ENCODE measurements at places on chromosomes 2 and 18.

- DNase-seq, result no peak
- no peak overlapping the region for H3K4me3 ChIP-seq
- no peaks in the 10 kb centered on the region for H3K27me3 ChIP-seq
- H3K36me3 ChIP-seq, result no peaks in the 10 kb centered on the region
- peaks cover 4% of the 10 kb centered on the region for H3K4me1 ChIP-seq
These were observed 41.1 kb downstream of the ACVR1 start for GRCh38 chr2:157835006-157835405.

DNA sequence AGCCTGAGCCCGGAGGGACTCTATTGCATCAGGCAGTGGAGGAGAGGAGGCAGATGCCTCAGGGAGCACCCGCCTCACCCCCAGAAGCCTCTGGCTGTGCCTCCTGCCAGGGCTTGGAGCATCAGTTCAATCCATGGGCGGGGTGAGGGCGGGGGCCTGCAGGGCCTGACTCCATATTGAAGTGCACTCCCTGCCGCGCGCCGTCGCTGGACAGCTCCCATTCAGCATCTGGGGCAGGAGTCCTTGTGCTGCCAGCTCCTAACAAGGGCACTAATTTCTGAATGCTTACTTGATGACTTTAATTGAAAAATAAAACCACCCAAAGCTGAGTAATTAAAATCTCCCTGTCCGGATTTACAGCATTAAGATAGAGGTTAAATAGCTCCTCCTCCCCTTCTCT is 23.8 kb downstream of the C1QL2 start:
- no peak for DNase-seq
- H3K27ac ChIP-seq, result no peak overlapping the region
- no peaks in the 10 kb centered on the region for H3K4me1 ChIP-seq

GRCh38 chr2:27573452-27573851 is 9.4 kb upstream of the ZNF512 start:
- no peak overlapping the region for H3K27ac ChIP-seq
- H3K27me3 ChIP-seq, result peaks cover 16% of the 10 kb centered on the region
- no peak for DNase-seq
- no peaks in the 10 kb centered on the region for H3K36me3 ChIP-seq
- H3K4me3 ChIP-seq, result no peak overlapping the region

- no peak for DNase-seq
- H3K27me3 ChIP-seq, result no peaks in the 10 kb centered on the region
- H3K4me1 ChIP-seq, result peaks cover 28% of the 10 kb centered on the region
- no peak overlapping the region for H3K4me3 ChIP-seq
These were observed 47.5 kb downstream of the RAB31 start for GRCh38 chr18:9755615-9756014.

GRCh38 chr2:53583583-53583982 is 184.0 kb upstream of the CHAC2 start:
- H3K36me3 ChIP-seq, result no peaks in the 10 kb centered on the region
- H3K27ac ChIP-seq, result no peak overlapping the region
- peaks cover 4% of the 10 kb centered on the region for H3K27me3 ChIP-seq

GRCh38 chr2:67083951-67084350 is 313.2 kb upstream of the ETAA1 start:
- no peaks in the 10 kb centered on the region for H3K4me1 ChIP-seq
- no peak for DNase-seq
- no peak overlapping the region for H3K27ac ChIP-seq
- H3K27me3 ChIP-seq, result no peaks in the 10 kb centered on the region
- no peak overlapping the region for H3K4me3 ChIP-seq
- H3K36me3 ChIP-seq, result no peaks in the 10 kb centered on the region

DNA sequence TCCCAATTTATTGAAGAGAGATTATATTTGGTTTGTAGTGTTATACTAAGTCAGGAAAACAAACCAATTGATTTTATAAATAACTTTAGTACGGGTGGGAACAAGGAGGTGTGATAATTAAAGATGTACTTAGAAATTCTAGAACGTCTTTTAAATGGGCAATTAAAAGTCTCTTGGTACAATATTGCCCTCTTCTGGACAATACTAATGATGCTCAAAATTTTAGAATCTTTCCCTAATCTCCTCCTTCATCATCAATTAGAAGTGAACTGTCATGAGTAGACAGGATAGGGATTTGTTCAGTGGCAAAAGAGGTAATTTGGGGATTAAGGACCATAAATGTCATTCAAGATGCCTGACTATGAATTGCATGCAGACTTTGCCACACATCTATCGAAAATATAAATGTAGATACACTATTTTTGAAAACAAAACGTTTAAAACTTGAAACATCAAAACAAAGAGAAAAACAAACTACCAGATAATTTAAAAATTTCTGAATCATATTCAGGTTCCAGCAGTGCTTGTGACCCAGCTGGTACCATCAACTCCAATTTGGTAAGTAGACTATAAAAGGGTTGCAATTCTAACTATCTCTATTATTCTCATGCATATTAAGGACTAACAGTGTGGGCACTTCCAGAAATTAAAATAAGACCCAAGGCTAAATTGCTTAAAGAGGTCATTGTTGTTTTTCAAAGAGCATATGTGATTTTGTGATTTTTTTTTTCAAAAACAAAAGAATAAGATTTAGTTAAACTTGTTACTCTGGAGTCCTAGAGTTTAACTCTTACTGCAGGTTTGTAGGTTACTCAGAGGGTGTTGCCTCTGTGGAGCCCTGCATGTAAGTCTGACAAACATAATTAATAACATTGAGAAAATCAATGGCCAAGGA is 123.5 kb downstream of the LAMA3 start:
- DNase-seq, result no peak
- H3K27ac ChIP-seq, result no peak overlapping the region
- H3K27me3 ChIP-seq, result no peaks in the 10 kb centered on the region
- H3K4me1 ChIP-seq, result peaks cover 11% of the 10 kb centered on the region
- H3K36me3 ChIP-seq, result no peaks in the 10 kb centered on the region
- no peak overlapping the region for H3K4me3 ChIP-seq

- no peaks in the 10 kb centered on the region for H3K36me3 ChIP-seq
- no peak overlapping the region for H3K27ac ChIP-seq
- no peaks in the 10 kb centered on the region for H3K4me1 ChIP-seq
- DNase-seq, result no peak
- H3K4me3 ChIP-seq, result no peak overlapping the region
- H3K27me3 ChIP-seq, result peaks cover 27% of the 10 kb centered on the region
These were observed 56.3 kb upstream of the LAPTM4A start for GRCh38 chr2:20107776-20108175.

GRCh38 chr2:88657131-88657530 is 29.9 kb upstream of the EIF2AK3 start:
- H3K4me3 ChIP-seq, result no peak overlapping the region
- no peaks in the 10 kb centered on the region for H3K4me1 ChIP-seq
- H3K36me3 ChIP-seq, result no peaks in the 10 kb centered on the region
- no peak overlapping the region for H3K27ac ChIP-seq
- no peaks in the 10 kb centered on the region for H3K27me3 ChIP-seq

- H3K27ac ChIP-seq, result no peak overlapping the region
- H3K36me3 ChIP-seq, result peaks cover 5% of the 10 kb centered on the region
- H3K4me1 ChIP-seq, result peaks cover 29% of the 10 kb centered on the region
These were observed 614 bp upstream of the FKBP1B start for GRCh38 chr2:24048769-24049484.

- peaks cover 47% of the 10 kb centered on the region for H3K4me1 ChIP-seq
- H3K27ac ChIP-seq, result peak overlapping the region; percentile 90
- DNase-seq, result peak; percentile 18
These were observed 630 bp upstream of the ZNF512 start for GRCh38 chr2:27582129-27582694.

DNA sequence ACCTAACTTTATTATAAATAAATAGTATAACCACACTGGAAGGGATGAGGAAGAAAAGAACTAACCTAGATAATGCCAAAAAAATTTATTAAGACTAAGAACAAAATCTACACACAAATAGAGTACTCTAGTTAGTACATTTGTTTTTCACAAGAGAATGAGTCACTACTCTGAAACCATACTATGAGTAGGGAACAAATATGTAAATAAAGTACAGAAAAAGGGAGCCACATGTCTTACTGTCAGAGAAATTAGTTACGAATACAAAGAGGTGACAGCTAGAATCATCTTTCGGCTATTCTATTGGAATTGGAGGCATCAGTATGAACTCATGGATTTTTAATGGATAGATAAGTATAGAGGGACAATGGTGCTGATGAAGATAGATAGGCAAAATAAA is 150.5 kb downstream of the COPS8 start:
- H3K36me3 ChIP-seq, result no peaks in the 10 kb centered on the region
- no peak overlapping the region for H3K27ac ChIP-seq
- peaks cover 4% of the 10 kb centered on the region for H3K27me3 ChIP-seq
- DNase-seq, result no peak
- H3K4me3 ChIP-seq, result no peak overlapping the region
- H3K4me1 ChIP-seq, result no peaks in the 10 kb centered on the region

DNA sequence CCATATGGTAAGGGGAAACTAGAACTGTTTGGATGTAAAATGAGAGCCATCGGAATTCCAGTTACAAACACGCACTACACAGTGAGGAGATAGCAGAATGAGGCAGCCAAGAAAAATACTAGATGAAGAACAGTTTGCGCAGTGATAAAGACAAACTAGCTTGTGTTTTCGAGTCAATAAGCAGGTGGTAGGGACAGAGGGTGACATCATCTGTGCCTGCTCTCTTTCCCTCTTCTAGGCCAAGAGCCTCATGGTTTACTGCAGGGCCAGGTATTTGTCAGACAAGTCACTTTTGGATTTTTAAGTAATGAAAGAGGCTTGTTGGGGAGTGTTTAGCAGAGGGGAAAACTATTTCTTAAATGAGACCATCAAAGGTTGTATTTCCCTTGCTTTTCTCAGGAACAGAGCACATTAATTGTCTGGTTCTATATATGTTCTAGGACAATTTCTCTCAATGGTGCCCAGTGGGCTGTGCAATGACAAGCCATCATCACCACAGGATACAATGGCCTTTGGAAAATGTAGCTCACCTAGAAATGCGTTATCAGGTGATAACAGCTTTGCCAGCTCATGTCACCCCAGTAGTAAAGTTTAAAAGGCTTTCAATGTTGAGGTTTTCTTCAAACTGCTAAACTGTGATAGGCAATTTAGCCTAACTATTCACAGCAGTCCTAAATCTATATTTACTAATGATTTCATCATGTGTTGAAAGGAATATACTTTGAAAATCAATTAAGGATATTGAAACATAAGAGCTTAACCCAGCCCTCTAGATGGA is 1210.3 kb upstream of the ZEB2 start:
- no peaks in the 10 kb centered on the region for H3K27me3 ChIP-seq
- DNase-seq, result no peak
- H3K36me3 ChIP-seq, result no peaks in the 10 kb centered on the region
- H3K27ac ChIP-seq, result no peak overlapping the region

DNA sequence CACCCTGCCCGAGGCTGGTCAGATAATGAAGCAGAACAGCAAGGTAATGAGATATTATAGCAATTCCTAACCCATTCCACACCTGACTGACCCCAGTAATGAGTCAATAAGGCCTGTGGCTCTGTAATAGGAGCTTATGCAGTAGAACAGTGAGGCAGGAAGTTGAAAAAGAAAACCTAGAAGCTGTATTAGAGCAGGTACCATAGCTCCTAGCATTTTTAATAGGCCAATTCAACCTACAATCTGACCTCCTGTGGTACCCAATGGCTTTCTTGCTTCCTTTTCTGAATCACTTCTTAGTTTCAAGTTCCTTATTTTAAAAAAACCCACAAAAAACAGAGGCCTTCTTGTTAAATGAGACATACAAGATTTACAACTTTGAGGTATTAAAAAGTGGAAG is 43.6 kb upstream of the MAP2 start:
- no peak overlapping the region for H3K4me3 ChIP-seq
- no peak for DNase-seq
- H3K27ac ChIP-seq, result no peak overlapping the region

- H3K27ac ChIP-seq, result no peak overlapping the region
- no peak overlapping the region for H3K4me3 ChIP-seq
- peaks cover 11% of the 10 kb centered on the region for H3K27me3 ChIP-seq
- no peaks in the 10 kb centered on the region for H3K36me3 ChIP-seq
These were observed 50.8 kb downstream of the SPRED2 start for GRCh38 chr2:65381607-65382051.

DNA sequence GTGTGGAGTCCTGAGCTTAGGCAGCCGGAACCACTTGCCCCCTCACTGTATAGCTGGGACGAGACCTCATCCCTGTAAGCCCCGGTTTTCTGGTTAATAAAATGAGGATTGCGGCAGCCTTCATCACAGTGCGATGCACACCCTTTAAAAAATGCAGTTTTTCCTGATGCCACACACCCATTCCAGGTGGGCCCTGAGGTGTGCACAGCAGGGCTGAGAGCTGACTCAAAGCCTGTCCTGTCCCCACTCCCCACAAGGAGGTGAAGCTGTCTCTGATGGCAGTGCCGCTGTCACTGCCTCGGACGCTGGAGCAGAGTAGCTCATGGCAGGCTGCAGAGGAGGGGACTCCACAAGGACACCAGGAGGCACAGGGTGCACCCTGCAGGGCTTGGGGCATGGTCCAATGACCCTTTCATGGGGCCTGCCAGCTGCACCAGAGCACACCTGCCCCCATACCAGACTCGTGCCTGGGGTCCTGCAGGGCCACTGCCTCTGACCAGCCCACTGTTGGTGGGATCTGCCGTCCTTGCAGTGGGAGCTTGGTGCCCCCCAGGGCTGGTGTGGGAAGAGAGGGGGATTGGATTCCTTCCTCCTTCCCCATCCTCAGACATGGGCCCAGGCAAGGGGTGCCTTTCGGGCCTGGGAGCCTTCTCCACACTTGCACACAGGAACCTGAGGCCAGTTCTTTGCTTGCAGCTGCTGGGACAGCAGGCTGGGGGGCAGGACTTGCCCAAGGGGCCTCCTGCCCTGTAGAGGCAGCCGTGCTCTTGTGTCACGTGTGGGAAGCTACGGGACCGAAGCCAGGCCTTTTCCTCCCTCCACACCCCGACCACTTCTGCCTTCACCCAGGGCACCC is 22.8 kb downstream of the GPC1 start:
- H3K36me3 ChIP-seq, result no peaks in the 10 kb centered on the region
- no peak overlapping the region for H3K27ac ChIP-seq
- no peak for DNase-seq
- H3K4me1 ChIP-seq, result peaks cover 10% of the 10 kb centered on the region
- peaks cover 21% of the 10 kb centered on the region for H3K27me3 ChIP-seq

- H3K27ac ChIP-seq, result no peak overlapping the region
- H3K27me3 ChIP-seq, result peaks cover 2% of the 10 kb centered on the region
- peaks cover 4% of the 10 kb centered on the region for H3K4me1 ChIP-seq
- DNase-seq, result no peak
- no peaks in the 10 kb centered on the region for H3K36me3 ChIP-seq
- no peak overlapping the region for H3K4me3 ChIP-seq
These were observed 96.7 kb downstream of the CRACDL start for GRCh38 chr2:98839292-98839691.

DNA sequence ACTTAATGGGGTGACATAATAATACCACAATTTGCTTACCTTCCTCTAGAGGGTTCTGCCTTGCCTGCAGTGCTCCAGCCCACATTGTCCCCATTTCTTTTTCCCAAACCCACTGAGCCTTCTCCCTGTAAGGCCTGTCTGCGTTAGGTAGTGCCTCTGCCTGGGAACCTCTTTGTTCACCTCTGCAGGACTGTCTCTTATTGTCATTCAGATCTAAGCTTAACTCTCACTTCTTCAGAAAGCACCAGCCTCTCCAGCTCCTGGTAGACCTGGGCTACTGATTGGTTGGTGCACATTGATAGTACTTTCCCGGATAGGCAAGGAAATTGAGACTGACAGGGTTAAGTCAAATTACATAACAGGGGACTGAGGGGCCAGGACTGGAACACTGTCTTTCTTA is 49.1 kb downstream of the CCDC85A start:
- H3K4me3 ChIP-seq, result no peak overlapping the region
- H3K4me1 ChIP-seq, result no peaks in the 10 kb centered on the region
- DNase-seq, result no peak
- no peak overlapping the region for H3K27ac ChIP-seq
- no peaks in the 10 kb centered on the region for H3K36me3 ChIP-seq
- no peaks in the 10 kb centered on the region for H3K27me3 ChIP-seq

GRCh38 chr2:12196495-12196894 is 450.1 kb downstream of the LPIN1 start:
- H3K36me3 ChIP-seq, result no peaks in the 10 kb centered on the region
- DNase-seq, result no peak
- no peak overlapping the region for H3K27ac ChIP-seq
- H3K4me3 ChIP-seq, result no peak overlapping the region

Measured in activated B cell treated with CpG ODN at 0.5 μM for 24 hours (primary cell).